ENCODE measurements at places on chromosomes 16 and 17. TPM values are rescaled to one million over a fixed set of nuclear protein-coding genes. Genes with fewer than 3 reads are reported as not detected.
A peak's percentile ranks its signal among the peaks of the same experiment; 100 is the strongest.

LLGL2 gene
- total RNA-seq, result 82.8 TPM

DNA sequence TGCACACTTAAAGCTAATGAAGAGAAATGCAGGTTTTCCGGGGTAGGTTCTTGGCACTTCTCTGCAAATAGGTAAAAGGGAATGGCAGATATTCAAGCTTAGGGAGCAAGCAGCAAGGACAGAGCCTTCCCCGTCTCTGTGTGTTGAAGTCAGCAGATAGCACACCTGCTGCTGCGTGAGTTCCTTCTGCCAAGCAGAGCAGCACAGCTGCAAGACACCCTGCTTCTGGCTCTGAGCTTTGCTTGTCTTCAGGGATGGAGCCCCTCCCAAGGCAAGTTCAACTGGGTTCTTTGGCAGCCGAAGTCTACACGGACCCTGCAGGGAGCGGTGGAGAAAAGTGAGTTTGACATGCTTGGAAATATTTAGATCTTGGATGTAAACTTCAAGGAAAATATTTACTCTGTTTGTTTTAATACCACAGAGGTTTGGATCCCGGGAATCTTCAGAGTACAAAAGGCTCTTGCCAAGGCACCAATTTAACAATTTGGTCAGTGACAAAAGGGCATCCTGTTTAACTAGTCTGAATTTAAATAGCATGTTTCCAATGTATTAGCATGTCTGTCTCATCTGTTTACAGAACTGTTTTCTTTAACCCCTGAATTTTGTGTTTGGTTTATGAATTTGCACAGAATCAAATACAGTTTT lies 113.4 kb upstream of the KCNJ16 start:
- DNase-seq, result no peak

GRCh38 chr17:40219594-40220338 lies 662 bp downstream of the WIPF2 start:
- peak; percentile 88 for DNase-seq

BAIAP3 gene
- total RNA-seq, result 1.5 TPM

GPR179 gene
- 0.25 TPM for total RNA-seq

TK1 gene
- total RNA-seq, result 4.1 TPM

GRCh38 chr16:68274441-68274840 lies 10.1 kb downstream of the SLC7A6 start:
- DNase-seq, result no peak

DNA sequence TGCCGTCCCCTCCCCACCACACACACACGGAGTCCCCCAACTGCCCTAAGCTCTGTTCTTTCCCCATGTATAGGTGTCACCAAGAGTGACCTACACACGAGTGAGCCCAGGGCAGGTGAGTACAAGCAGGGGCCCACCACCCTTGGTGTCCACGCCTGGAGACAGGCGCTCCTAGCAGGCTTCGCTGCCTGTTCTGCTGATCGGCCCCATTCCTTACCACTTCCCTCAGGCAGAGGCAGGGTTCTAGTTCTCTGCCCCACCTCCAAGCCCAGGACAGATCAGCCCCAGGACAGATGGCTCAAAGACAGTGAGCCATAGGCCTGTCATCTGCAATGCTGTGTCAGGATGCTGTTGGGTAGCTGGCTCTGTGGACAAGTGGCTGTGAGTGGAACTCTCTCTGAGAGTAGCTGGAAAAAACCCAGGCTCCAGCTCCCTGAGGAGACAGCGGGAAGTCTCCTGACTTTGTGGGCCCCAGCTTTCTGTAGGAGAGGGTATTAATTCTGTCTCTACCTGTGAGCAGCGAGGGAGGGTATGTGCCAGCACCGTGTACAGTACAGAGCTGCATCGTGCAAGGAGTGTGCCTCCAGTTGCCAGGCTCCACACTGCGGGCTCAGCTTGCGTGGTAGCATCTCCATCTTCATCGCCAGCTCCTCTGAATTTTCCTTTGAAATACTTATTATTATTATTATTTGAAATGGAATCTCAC lies 897 bp downstream of the TP53I13 start:
- peak; percentile 15 for DNase-seq

ACSM2B gene
- not detected for total RNA-seq

DNA sequence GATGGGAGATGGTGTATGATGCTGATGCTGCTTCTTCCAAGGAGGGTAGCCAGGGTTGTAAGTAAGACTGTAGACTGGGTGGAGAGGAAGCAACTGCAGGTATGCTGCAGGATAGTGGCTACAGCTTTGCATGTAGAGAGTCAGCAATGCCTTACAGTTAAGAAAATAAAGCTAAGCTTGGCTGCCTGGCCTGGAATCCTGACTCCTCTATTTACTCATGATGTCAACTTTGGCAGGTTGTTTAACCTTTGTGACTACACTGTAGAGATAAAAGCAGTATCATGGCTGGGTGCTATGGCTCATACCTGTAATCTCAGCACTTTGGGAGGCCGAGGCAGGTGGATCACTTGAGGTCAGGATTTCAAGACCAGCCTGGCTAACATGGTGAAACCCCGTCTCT lies 301.6 kb upstream of the RBFOX1 start:
- no peak for DNase-seq

DHX58 gene
- total RNA-seq, result 7.5 TPM

ABCA3 gene
- total RNA-seq, result 9.4 TPM

- no peak for DNase-seq
These were observed 213.1 kb upstream of the PSMD7 start for GRCh38 chr16:74083541-74083940.

GRCh38 chr16:88667461-88667860 lies 4.6 kb upstream of the MVD start:
- no peak for DNase-seq
